Activated CD4-positive, alpha-beta memory T cell treated with anti-CD3 and anti-CD28 coated beads for 36 hours (primary cell): ENCODE measurements at places on chromosomes 6 and 20. TPM values are rescaled to one million over a fixed set of nuclear protein-coding genes. Genes with fewer than 3 reads are reported as not detected.

TP53TG5 gene
- total RNA-seq: 0.24 TPM

PRKN gene
- total RNA-seq: 0.82 TPM

SPATS1 gene
- total RNA-seq: not detected

FANCE gene
- 19.2 TPM for total RNA-seq

- no peak for DNase-seq
These were observed 659.0 kb downstream of the UTRN start for GRCh38 chr6:144944106-144944505.

DNA sequence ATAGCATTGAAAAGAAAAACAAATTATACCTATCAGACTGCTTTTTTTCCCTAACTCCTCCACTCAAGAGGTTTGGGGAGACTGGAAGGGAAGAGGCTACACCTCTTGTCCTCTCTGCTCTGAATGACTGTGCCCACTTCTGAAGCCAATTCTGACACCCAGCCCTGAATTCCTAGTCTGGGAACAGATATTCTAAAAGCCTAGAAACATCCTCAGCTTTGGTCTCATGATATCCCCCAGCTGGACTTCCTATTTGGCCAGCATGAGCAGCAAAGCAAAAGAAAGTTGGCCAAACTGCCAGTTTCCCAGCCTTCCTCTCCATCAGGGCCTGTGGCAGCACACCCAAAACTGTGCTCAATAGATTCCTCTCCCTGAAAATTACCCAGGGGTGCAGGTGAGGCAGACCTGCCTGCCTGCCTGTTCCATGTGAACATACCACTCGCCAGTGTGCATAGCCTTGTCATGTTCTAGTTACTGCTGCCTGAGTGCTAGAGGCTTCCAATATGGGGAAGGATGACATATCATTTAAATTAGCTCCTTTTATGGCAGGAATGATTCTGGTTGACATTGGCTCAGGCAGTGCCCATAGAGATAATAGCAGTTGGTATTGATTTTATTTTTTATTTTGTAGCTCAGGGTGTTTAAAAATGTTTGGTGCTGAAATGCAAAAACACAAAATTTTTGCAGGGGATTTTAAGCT lies 152.1 kb upstream of the RIN2 start:
- DNase-seq: no peak

GRCh38 chr6:111212625-111213024 lies 125.3 kb downstream of the SLC16A10 start:
- DNase-seq: no peak

DNA sequence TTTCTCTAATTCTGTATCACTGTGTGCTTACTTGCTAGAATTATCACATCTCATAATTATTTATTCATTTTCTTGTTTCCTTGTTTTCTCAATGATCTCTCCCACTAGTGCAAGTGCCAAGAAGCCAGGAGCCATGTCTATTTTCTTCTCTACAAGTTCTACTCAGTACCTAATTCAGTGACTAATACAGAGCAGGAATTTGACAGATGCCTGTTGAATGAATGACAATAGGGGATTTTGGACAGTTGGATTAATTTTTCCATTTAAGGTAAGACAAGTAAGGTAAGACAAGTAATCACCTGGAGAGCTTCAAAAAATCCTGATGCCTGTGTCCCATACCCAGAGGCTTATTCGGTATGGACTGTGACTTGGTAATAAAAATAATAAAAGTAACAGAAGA lies 81.0 kb downstream of the EDN1 start:
- no peak for DNase-seq

GRCh38 chr6:3294921-3295871 lies 36.4 kb downstream of the PSMG4 start:
- no peak for DNase-seq

DNA sequence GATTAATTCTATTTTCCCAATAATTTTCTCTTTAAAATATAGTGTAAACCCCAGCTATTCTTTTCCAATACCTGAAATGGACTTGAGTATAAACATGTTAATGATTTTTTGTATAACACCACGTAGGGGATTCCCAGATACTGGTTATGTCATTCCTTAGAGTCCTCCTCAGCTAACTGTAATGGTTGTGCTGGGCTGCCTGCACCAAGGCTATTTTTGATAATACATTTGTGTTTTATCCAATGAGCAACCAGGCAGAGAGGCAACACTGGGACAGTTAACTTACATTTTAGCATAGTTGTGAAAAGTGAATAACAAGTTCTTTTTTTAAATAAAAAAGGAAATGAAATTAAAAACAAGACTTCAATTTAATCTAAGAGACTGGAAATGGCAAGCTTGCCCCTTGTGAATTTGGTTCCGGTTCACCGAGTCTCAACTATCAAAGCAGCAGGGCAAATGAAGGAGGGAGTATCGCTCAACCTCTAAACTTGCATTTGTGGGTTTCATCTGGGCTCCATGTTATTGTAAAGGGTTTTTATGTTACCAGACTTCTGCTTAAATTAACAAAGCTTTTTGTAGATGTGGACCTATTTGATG lies 18.8 kb upstream of the BACH2 start:
- no peak for DNase-seq
